ENCODE measurements at places on chromosomes 5 and 9.

DNA sequence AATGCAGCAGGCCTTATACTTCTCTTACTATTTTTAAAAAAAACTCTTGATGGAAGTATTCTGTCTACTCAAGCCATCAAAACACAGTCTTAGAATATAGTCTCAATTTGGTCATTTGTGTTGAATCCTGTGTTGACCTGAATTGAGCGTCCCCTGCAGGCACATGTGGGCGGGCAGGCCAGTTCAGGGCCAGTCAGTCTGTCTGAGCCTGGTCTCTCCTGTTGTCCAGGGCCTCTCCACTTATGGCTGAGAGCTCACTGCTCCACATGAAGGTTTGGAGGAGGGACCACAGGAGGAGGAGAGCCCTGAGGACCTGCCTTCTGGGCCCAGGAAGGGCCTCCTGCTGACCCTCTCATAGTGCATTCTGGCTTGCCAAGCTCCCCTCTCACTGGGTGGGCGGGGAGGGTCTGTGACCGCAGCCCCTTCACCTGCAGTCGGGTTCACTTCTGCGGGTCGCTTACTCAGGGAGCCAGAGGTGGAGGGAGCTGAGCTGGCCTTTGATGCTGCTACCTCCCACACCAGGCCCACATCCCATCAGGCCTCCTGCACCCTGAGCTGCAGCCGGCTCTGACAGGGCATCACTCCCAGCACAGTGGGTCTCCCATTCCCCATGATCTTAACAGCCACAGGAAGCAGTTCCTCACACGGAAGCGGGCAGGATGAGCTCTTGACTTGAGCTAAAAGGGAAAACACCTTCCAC, 178.2 kb upstream of the S1PR3 start:
- DNase-seq: no peak

DNA sequence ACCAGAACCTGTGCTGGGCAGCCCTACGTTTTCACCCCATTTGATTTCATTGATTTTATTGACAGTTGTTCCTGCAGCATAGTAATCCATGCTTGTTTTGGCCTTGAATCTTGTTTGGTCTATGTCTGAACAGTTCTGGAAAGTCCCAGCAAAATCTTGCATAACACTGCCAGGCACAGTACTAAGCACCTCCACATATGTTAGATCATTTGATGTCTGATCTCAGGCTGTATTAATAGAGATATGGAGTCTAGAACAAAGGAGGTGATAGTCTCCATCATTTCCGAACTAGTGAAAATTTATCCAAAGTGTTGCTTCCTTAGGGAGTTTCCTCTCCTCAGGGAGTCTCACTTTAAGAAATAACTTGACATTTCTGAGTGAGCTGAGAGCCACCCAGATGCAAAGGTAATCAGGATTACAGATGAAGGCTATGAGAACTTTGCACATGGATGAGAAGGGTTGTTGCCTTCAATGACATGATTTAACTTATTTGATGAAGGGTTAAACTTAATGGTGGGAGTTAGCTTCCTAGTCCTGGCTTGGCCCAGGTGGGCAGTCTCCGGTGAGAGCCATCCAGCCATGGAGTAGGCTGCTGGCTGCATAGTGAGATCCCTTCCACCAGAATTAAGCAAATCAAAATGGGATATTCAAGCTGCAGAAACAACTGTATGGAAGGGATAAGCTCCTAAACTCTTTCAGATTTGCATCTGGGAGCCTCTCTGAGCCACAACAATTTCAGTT, 173.8 kb upstream of the MVB12B start:
- DNase-seq: no peak

GRCh38 chr9:121735065-121735792, 83.8 kb downstream of the DAB2IP start:
- no peak for DNase-seq

DNA sequence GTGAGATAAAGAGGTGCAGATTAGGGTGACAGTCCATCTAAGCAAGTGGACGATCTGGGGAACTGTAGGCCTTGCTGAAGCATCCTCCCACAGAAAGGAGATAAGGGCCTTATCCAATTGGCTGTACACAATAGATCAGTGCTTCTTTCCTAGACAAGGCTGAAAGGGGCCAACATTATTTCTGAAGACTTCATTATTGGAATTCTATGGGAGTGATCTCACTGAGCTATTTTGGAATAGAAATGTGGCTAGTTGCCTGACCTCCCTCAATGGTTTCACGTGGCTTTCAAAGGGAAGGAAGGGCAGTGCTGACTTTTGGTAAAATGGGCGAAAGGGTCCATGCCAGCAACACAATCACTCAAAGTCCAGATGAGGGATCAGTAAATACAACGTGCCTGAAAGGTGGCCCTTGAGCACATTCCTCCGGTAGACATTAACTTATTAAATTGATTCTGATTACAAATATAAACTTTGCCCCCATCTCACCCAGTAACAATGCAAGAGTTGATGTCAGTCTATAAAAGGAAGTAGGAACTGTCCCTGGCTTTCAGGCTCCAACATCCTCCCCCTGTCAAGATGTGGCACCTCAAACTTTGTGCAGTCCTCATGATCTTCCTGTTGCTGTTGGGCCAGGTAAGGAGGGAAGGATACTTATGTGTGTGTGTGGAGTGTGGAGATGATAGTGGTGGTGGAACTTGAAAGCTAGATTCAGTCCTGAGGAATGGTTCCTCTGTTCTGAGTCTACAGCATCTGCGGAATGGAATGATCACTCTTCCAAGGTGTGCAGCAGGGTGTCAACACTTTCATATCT, at the start of gene LEAP2:
Gene LEAP2, plus strand, starts transcription at position 550 of the 811 bp plus-strand sequence. Its CDS starts 27 bp downstream, at position 577.
- DNase-seq: no peak
